ENCODE measurements at places on chromosomes 2 and 18.
A peak's percentile ranks its signal among the peaks of the same experiment; 100 is the strongest.

DNA sequence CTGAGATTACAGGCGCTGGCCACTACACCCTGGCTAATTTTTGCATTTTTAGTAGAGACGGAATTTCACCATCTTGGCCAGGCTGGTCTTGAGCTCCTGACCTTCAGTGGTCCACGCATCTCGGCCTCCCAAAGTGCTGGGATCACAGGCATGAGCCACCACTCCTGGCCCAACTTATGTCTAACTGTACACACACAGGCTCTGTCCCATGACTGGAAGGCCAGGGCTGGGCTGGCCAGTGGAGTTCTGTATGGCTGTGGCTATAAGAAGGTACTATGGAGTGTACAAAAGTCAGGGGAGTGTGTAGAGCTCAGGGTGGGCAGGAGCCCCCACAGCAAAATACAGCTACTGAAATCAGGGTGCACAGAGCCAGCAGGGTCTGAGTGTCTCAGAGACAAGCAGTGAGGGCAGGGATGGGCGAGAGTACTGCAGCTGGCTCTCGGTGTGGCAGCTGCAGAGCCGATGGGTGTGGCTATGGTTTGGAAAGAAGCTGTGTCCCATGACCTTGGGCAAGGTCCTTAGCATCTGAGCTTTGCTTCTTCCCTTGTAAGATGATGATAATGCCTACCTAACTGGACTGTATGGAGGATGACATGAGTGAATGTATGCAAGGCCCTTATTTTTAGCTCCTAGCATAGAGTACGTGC lies 10.4 kb upstream of the MSGN1 start:
- no peak for DNase-seq

DNA sequence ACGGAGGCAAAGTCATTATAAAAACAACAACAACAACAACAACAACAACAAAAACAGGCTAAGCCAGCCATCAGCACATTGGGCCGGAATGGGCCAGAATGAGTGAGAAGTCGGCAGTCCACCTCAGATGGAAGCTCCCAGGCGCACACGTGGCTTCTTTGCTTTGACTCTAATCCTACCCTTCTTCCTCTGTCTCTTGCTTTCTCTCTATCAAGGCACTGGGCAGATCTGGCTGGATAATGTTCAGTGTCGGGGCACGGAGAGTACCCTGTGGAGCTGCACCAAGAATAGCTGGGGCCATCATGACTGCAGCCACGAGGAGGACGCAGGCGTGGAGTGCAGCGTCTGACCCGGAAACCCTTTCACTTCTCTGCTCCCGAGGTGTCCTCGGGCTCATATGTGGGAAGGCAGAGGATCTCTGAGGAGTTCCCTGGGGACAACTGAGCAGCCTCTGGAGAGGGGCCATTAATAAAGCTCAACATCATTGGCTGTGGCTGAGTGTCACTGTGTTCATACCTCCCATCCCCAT lies 52.2 kb downstream of the MARCO start:
- DNase-seq = no peak

GRCh38 chr2:27380626-27381545 lies at the start of gene ZNF513:
TSS of gene ZNF513 (minus strand) at chr2:27380734. CDS start at chr2:27380526, 208 bp downstream.
- peak; percentile 97 for DNase-seq

GRCh38 chr2:45220227-45220626 lies 211.0 kb upstream of the SIX2 start:
- DNase-seq = peak; percentile 66

GRCh38 chr2:13103778-13104493 lies 387.2 kb downstream of the TRIB2 start:
- DNase-seq = no peak

DNA sequence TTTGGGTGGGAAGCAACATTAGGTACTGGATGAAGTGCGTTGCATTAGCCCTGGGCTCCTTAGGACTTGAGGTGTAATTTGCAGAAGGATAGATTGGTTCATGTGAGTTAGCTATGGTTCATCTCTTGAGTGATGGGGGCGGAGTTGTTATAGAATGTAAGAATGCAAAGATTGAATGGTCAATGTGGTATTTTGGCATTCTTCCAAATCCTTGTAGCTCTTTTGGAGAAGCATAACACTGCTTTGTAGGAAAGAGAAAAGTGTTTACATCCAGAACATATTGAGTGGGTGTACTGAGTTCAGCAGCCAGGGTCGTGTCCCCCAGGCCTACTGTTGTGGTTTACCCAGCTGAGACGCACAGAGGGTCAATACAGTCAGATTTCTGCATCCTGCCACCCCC lies 173.5 kb downstream of the FMNL2 start:
- no peak for DNase-seq

GRCh38 chr2:64460330-64460729 lies 6.4 kb downstream of the LGALSL start:
- no peak for DNase-seq

GRCh38 chr18:49708662-49709346 lies 104.5 kb downstream of the ACAA2 start:
- no peak for DNase-seq

DNA sequence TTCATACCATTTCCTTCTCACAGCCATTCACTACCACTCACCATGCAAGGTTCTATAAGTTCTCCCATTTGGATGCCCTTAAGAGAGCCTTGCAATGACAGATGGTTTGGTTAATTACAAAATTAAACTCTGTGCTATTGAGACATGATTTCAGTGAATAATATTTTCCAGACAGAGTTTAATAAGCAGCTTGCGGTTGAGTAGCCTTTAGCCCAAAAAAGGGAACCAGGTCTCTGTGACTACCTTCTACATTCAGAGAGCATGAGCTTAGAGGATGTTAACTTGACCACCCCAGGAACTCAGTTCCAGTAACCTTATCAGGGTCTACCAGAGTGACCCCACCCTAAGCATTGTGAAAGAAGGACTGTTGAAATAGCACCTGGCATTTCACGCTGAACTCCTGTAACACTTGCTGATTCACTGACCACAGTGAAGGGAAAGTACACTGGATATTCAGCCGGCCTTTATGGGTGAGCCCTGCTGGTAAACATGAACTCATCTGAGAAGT lies 1173.1 kb upstream of the ZEB2 start:
- DNase-seq = peak; percentile 99

DNA sequence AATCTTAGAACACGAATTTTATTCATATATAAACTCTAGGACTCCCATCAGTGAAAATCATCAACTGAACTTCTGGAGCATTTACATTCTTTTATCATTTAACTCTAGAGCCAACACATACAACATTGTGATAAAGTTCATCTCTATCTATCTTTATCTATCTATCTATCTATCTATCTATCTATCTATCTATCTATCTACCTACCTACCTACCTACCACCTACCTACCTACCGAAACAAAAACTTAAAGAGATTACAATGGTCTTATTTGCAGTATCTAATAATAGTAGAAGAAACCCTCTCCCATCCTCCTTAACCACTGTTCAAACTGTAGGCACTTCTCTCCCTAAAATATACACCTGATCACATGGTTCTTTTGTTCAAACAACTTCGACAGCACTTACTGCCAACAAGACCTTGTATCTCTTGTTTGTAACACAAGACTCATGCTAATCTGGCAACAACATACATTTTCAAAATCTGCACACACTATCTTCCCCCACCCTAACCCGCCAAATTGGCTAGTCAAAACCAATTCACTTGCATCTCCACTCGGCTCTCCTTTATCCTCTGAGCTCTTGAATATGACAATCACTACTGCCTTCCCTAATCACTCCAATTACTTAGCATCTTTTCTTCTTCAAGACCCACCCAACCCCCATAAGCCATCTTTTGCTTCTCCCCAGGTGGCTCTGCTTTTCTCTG lies 69.0 kb downstream of the GORASP2 start:
- no peak for DNase-seq

DNA sequence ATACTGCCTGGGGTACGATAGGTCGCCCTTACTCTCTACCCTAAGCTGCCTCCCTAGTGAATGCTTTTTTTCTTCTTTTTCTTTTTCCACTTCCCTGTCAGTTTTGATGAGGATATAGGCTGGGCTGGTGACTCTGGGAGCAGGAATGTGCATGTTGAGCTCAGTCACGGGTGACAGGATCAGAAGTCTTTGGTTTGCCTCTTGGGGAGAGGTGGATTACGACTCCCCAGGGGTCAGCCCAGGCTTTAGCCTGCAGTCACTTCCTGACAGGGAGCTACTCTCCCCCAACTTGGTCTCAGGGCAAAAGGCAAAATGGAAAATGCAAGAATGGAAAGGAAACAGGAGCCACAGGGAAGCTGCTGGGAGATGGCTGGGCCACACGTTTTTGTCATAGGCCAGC lies 57.3 kb downstream of the THNSL2 start:
- DNase-seq = no peak

GRCh38 chr2:39733070-39733674 lies 45.9 kb downstream of the THUMPD2 start:
- DNase-seq = no peak

DNA sequence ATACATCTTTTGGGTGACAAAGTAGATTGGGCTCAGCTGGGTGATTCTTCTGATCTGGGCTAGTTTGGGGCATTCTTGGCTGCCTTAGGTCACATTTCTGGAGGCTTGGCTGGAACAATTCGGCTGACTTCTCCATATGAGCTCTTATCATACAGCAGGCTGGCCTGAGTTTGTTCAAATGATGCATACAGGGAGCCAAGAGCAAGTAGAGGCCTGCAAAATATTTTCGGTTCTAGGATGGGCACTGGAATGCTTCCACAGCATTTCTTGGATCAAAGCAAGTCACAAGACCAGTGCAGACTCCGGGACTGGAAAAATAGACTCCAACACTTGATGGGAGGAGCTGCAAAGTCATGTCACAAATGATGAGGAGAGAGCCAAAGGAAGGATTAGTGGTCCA lies 98.4 kb downstream of the SCG2 start:
- no peak for DNase-seq

- peak; percentile 21 for DNase-seq
Measured at GRCh38 chr2:170163411-170164065, 14.4 kb upstream of the MYO3B start.

GRCh38 chr2:221073326-221074049 lies 498.6 kb downstream of the EPHA4 start:
- DNase-seq = no peak

GRCh38 chr18:27242392-27243047 lies 57.4 kb upstream of the CHST9 start:
- no peak for DNase-seq

Data from NB4 (cell line).